ENCODE measurements at places on chromosomes 7 and 10. TPM values are rescaled to one million over a fixed set of nuclear protein-coding genes. Genes with fewer than 3 reads are reported as not detected.

KMT2C gene
- 19.7 TPM for total RNA-seq

GRCh38 chr10:131556061-131556896 lies 244.8 kb upstream of the TCERG1L start:
- no peak for DNase-seq

DNA sequence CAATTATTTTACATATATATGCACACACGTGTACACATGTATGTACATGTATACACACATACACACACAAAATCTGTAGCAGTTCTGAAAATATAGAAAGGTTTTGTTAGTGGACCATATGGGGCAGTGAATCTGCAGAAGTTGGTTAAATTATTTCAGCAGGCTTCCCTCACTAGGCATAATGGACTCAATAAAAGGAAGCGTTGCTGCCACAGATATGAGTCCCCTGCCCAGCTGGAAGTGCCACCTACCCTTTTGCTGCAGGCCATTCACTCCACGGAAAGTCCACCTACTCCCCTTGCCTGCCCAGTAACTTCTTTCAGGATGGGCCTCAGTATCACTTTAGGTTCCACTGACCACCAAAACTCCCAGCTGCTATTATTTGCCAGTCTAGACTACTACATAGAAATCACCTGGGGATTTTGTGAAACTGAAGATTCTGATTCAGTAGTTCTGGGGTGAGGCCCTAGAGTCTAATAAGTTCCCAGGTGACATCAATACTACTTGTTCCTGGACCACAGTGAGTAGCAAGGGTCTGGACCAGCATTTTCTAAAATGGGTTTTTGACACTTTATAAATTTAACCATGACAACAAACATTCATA lies 29.3 kb upstream of the CROT start:
- no peak for DNase-seq

- peak; percentile 79 for DNase-seq
These were observed 7.2 kb downstream of the ZKSCAN1 start for GRCh38 chr7:100022621-100023020.

SRGN gene
- total RNA-seq: 0.10 TPM

GRCh38 chr10:58967551-58968388 lies 208.7 kb upstream of the PHYHIPL start:
- DNase-seq: no peak

- peak; percentile 94 for DNase-seq
These were observed 26.7 kb upstream of the DNAJB6 start for GRCh38 chr7:157309988-157310668.

- no peak for DNase-seq
These were observed 57.1 kb downstream of the FIGNL1 start for GRCh38 chr7:50393076-50393475.

- no peak for DNase-seq
These were observed 173.8 kb upstream of the SMIM30 start for GRCh38 chr7:113292105-113292504.

GRCh38 chr7:102111061-102112041 lies 175.3 kb upstream of the SH2B2 start:
- DNase-seq: no peak

- DNase-seq: peak; percentile 29
These were observed 11.7 kb downstream of the TMEM254 start for GRCh38 chr10:80090121-80090520.

SLC13A1 gene
- total RNA-seq: not detected

DNA sequence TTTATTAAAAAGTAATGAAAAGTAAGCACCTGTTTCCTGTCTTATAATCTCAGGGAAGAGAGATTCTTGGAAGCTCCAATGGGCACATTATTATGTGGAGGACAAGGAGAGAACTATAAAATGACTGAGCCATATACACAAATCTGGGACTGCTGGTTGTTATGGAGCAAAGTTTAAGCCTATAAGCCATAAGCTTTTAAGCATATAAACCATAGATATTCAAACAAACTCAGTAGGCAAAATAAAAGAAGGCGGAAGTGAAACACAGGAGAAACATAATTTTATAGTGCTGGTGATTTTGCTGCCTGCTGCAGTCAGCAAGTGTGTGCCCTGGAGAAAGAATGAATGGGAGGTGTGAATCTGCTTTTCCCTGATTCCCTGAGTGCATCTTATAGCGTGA lies 274.4 kb downstream of the KIF20B start:
- DNase-seq: no peak

NKX2-3 gene
- not detected for total RNA-seq

EPHA1 gene
- total RNA-seq: 38.9 TPM

- peak; percentile 18 for DNase-seq
These were observed 55.9 kb upstream of the MXI1 start for GRCh38 chr10:110151467-110151866.

- DNase-seq: peak; percentile 52
These were observed 138.2 kb downstream of the PLCE1 start for GRCh38 chr10:94131885-94132284.

DPYSL4 gene
- total RNA-seq: 0.75 TPM

- DNase-seq: no peak
These were observed 581.4 kb downstream of the LRMDA start for GRCh38 chr10:76012716-76013327.

FHIP2A gene
- 14.1 TPM for total RNA-seq

- no peak for DNase-seq
These were observed 120.3 kb upstream of the TMEM106B start for GRCh38 chr7:12090757-12091221.

GRCh38 chr7:143408252-143408685 lies 387 bp downstream of the EPHA1 start:
- no peak for DNase-seq

GRCh38 chr7:1965579-1966294 lies 267.0 kb downstream of the MAD1L1 start:
- DNase-seq: no peak

DNA sequence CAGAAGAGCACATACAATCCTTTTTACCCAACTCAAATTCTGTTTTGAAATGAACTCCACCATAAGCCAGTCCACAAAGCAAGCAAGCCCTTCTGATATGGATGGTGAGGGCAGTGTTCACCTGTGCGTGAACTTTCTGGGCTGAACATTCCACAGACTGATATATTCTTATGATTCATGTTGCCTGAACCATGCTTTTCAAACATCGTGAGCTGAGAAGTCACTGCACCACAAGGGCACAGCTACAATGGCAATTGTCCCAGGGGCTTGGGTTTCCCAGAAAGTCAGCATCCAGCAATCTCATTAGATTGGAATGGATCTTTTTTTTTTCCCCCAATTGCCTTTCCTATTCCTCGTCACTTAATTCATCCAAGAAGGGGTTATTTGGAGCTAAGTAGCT lies 86.9 kb upstream of the ZNF438 start:
- no peak for DNase-seq

- no peak for DNase-seq
These were observed 59.3 kb downstream of the CDCA7L start for GRCh38 chr7:21886396-21886795.

- DNase-seq: no peak
These were observed 52.2 kb downstream of the SND1 start for GRCh38 chr7:127704211-127704610.

DNA sequence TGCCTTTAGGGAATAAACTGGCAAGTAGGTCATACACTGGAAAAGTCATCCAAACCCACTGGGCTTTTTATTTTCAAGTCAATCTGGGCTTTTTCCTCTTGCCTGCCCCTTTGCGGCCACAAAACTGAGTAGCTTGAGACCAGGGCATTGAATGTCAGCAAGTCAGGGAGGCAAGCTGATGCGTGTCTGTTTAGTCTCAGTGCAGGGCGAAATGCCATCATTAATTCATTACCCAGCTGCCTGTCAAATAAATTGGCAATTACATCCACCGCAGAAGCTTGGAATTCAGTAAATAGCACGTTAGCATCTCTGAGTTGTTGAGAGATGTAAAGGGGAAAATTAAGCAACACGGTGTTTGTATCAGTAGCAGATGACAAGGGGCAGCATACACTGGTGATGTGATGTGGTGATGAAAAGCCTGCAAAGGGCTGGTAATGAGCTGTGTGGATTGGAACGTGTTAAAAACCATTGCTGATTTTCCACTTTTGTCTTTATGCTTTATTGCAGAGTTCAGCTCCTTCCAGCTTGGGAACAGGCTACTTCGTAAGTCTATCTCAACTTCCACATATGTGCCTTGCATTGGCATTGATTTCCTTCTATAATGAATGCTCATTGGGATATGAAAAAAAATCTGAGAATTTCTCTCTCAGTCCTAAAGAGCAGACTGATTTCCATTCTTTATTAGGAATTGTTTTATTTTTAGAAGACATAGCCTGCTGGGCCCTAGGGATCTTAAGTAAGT lies 535.9 kb downstream of the AUTS2 start:
- DNase-seq: peak; percentile 35

PRTFDC1 gene
- total RNA-seq: 8.7 TPM

ABCC2 gene
- total RNA-seq: 0.92 TPM

DNA sequence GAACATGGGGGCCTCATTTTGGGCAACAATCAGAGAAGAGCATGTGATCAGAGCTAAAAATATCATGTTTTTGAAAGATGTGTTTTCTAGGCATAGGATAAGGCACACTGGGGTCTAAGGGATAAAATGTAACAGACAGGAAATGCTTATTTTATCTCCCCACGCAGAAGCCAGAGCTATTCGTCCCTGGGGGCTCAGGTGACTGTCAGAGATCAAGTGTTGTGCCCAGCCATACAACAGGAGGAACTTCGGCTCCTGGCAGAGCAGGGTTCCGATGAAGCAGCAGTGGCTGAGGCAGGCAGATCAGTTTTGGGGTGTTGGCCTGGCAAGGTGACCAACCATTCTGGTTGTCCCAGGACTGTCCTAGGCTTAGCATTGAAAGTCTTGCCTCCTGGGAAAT lies 15.2 kb downstream of the NPY start:
- DNase-seq: no peak

- no peak for DNase-seq
These were observed 108.1 kb downstream of the PTN start for GRCh38 chr7:137235434-137235833.

- DNase-seq: no peak
These were observed 141.0 kb downstream of the PTEN start for GRCh38 chr10:88004451-88004850.

HMX3 gene
- total RNA-seq: not detected

GRCh38 chr10:93498166-93498565 lies 1.8 kb downstream of the CEP55 start:
- no peak for DNase-seq

DNA sequence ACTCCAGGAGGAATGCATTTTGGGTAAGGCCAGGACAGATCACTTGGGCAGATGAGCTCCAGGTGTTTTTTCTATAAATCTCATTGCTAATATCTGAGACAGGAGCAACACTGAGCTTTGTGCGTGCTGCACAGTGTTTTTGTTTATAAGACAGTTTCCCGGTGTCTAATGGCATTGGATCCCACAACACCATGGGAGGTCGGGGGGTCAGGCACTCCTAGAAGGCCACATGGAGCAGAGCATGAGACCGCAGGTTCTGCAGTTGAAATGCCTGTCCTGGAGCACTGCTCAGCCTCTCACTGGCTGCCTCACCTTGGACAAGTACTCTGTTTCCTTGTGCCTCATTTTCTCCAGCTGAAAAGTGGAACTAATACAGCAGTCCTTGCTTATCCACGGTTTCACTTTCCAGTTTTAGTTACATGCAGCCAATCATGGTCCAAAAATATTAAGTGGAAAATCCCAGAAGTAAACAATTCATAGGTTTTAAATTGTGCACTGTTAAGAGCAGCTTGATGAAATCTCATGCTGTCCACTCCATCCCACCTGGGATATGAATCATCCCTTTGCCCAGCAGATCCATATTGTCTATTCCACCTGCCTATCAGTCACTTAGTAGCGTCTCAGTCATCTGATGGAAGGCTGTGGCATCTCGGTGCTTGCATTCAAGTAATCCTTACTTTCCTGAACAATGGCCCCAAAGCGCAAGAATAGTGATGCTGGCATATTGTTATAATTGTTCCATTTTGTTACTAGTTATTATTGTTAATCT lies 35.2 kb downstream of the ATXN7L1 start:
- peak; percentile 30 for DNase-seq

- DNase-seq: no peak
These were observed 223.7 kb upstream of the MKLN1 start for GRCh38 chr7:131103997-131104396.

DNA sequence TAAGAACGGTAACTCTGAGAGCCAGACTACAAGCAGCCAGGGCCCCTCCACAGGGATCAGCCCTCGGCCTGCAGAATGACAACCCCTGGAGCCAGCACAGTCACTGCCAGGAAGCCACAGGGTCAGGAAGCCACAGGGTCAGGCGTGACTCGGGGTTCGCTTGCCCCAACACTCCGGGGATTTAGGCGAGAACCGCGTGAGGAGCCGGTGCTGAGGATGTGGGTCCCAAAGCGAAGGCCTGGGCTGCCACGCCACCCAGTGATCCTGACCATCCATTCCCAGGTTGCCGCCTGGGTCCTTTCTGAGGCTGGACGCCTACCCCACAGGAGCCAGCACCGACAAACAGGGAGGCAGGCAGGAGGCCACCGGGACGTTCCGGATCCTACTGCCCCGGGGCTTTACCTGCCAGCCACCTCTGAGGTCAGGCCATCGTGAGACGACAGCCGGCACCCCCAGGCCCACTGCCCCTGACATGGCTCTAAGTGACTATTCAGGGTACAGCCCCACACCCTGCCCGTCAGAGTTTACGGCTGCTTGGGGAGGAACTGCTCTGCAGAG lies 228.6 kb downstream of the ELFN1 start:
- DNase-seq: no peak

DNA sequence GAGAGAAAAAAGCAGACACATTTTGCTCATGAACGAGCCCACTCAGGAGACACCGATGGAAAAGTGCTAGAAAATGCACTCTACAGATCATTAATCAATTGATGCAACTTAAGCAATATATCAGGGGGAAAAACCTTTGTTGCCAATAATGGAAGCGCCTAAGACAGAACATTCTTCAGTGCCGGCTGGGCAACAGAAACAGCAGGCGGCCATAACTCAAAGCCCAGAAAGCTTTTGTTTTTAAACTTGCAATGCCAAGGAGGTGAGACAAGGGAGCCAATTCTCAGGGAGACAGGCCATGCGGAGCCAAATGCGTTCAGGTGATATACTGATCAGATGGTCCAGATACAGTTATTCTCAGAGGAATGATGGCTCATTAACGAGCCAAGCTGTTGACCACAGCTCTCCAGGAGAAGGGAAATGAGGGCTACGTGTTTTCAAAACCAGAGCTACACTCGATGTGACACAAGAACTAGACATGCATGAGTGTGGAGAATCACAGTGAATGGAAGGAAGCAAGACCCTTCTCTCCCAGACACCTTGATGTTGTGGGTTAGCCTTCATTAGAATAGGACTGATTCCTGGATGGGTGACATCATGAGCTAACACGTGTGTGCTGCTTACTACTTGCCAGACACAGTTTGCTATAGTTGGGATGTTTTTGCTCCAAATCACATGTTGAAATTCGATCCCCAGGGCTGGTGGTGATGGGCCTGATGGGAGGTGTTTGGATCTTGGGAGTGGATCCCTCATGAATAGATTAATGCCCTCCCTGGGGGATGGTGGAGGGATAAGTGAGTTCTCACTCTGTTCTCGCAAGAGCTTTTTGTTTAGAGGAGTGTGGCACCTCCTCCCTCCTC lies 79.1 kb upstream of the KCNMA1 start:
- no peak for DNase-seq

MSS51 gene
- total RNA-seq: 0.61 TPM

JCAD gene
- total RNA-seq: under 0.01 TPM

GRCh38 chr10:120342115-120342714 lies 114.8 kb upstream of the PLPP4 start:
- DNase-seq: no peak

ERVW-1 gene
- not detected for total RNA-seq
